SK-N-MC (cell line): ENCODE measurements at places on chromosomes 5 and 9.

DNA sequence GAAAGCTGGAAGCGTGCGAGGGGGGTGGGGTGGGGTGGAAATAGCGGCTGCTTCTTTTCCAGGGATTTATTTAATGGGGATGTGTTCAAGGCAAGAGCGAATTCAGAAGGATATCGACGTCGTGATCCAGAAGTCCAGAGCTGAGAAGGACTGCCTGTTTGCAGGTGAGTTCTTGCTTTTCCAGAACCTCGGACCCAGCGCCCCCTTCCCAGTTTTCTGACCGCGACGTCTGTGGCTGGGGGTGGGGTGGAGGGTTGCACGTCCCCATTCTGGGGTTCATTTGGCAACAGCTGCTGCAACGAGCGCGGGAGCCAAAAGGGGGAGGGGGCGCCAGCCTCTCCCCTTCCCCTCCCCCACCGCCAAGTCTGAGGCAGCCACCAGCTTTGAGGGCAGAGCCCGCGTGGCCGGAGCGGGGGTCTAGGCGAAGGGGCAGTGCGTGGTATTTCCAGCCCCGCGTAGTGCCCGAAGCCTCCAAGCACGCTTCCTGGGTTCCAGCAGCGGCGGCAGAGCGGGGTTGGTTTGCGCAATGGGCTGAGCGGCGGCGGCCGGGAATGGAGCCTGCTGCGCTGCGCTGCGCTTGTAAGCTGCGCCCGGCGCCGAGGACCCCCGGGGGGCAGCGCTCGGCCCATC lies 701 bp downstream of the PARP8 start:
- DNase-seq: no peak

DNA sequence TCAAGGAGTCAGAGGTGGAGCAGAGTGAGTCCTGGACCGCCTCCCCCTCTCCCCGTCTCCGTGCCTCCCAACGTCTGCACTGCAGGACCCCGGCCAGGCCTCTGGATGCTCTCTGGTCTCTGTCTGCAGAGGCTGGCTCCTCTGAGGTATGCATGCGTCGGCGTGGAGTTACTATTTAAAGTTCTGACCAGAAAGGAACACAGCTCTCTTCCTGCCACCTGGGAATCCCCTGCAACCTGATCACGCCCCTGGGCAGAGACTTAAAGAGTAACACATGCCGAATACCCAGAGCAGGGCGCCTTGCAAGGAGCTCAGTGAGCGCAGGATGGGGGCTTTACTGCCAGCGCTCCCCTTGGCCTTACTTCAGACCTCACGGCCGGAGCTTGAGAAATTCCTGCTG lies 16.0 kb downstream of the ANXA6 start:
- no peak for DNase-seq

GRCh38 chr5:171544913-171545765 lies 125.7 kb downstream of the FGF18 start:
- DNase-seq: no peak

- DNase-seq: no peak
These were observed 27.3 kb upstream of the PHYKPL start for GRCh38 chr5:178259623-178260536.

DNA sequence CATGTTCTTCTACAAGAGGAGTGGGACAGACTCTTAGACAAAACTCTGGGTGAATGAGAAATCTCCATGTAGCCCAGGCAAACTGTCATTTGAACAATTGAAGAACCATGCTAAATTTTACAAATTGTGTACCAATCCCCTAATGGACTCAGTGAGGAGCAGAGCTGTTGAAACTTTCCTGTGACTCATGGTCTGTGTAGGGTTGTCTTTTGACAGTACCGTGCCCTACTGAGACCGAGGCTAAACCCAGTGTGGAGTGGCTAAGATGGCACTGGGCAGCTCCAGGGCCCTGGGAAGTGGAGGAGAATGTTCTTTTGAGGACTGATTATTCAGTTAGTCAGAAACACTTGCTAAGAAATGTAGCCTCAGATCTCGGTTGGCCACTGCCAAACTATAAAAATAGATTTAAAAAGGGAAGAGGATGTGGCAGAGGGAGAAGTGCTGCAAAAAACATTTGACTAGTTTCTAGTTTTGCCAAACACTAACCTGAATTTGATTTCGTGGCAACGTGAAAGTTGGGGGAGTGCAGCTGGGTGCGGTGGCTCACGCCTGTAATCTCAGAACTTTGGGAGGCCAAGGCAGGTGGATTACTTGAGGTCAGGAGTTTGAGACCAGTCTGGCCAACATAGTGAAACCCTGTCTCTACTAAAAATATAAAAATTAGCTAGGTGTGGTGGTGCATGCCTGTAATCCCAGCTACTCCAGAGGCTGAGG lies 24.7 kb downstream of the POU4F3 start:
- DNase-seq: no peak

GRCh38 chr5:151086905-151087360 lies 6.1 kb upstream of the TNIP1 start:
- DNase-seq: no peak

DNA sequence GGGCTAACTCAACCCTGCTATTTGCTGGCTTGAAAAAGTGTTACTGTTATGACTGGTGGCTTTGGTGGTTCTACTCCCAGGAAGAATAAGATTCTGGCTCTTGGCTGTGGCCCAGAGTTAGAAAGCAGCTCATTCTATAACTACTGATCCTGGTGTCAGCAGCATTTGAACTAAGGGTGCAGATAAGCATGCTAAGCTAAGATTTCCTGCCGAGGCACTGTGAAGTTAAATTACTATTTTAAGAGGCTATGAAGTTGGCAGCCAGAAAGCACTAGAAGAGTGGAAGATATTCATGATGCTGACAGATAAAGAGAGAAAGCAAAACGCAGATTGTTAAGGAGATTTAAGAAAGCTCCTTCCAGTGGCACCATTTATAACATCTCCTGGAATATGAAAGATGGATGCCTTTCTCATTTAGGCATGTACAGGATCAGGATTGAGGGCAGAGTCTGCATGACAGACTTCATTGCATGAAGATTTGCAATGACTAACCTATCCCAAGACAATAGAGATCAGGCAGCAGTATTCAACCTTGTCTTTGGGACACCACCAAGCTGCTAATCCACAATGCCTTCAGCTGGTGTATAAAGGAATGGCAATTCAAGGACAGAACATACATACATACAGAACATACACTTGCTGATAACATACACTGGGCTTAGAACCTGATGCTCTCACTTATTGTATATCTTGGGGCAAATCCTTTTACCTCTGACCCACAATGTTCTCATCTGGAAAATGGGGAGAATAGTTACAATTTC lies 11.7 kb downstream of the BRINP1 start:
- DNase-seq: no peak

- no peak for DNase-seq
These were observed 111.7 kb upstream of the NUDT12 start for GRCh38 chr5:103674251-103674650.

- no peak for DNase-seq
These were observed 47.0 kb upstream of the SELENOP start for GRCh38 chr5:42858687-42859086.

DNA sequence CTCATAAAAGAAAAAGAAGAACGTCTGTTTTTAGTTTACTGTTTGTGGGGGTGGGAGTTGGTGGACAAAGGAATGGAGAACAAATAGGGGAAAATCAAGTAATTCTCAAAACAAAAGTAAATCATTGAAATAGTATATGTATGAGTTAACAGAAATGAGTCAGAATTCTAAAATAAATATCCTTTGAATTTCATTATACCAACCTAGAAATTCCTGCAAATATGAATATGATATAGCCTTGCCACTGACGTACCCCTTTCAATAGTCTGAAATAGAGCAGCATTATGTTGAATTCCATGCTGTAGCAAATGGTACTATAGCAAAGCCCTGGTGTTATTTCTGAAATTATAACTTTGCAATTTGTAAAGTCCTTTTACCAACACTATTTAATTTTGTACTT lies 29.6 kb upstream of the DTWD2 start:
- no peak for DNase-seq

GRCh38 chr9:136695435-136695895 lies 8.2 kb upstream of the AGPAT2 start:
- DNase-seq: no peak

DNA sequence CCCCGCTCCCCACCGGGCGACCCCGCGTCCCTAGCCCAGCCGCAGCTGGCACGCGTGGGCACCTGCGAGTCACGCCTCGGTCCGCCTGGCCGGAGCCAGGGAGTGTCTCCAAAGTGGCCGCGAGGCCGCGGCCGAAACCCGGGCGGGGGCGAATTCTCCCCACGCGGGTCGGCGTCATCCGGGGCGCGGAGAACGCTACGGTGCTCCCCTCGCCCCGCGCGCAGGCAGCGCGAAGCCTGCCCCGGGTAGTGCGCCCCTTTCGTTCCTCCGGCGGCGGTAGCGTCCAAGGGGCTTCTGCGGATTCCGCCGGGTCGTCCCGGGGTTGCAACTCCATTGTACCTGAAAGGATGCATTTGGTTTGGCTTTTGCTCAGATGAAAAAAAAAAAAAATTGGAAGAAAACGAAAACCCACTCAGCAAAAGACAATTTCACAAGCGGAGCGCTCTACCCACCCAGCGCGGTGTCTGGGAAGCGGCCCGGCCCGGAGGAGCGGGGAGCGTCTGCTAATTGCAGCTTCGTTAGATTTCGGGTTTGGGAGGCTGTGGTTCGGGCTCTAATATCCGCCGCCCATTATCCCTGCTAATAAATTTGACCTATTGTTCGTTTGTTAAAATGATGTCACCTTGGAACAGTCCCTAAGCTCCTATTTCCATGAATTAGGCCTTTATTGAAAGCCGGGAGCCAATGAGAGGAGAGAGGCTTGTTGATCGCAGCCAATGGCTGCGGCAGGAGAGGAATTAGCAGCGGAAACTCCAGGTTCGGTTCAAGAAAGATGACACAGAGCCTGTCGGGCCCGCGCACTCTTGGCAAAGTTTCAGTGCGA lies at the start of gene TLX3:
TLX3 (plus strand) TSS at position 796 of the 823 bp plus-strand sequence. CDS start 118 bp downstream, outside the sequence.
- DNase-seq: no peak

DNA sequence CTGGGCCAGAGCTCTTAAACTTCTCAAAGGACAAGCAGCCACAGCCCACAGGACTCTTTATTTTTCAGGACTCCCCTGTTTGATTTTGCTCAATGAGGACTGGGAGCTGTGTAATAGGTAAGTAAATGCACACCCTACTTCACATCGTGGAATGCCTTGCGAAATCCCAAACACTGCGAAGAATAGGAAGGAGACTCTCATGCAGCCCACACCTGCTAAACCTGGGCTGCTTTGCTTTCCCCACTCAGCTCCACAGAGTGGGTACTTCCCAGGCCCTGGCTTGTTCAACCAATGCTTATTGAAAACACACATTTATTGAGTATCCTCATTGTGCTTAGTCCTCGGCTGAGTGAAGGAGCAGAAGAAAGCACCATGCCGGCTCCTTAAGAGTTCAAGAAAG lies 103.3 kb upstream of the FSTL4 start:
- DNase-seq: no peak

DNA sequence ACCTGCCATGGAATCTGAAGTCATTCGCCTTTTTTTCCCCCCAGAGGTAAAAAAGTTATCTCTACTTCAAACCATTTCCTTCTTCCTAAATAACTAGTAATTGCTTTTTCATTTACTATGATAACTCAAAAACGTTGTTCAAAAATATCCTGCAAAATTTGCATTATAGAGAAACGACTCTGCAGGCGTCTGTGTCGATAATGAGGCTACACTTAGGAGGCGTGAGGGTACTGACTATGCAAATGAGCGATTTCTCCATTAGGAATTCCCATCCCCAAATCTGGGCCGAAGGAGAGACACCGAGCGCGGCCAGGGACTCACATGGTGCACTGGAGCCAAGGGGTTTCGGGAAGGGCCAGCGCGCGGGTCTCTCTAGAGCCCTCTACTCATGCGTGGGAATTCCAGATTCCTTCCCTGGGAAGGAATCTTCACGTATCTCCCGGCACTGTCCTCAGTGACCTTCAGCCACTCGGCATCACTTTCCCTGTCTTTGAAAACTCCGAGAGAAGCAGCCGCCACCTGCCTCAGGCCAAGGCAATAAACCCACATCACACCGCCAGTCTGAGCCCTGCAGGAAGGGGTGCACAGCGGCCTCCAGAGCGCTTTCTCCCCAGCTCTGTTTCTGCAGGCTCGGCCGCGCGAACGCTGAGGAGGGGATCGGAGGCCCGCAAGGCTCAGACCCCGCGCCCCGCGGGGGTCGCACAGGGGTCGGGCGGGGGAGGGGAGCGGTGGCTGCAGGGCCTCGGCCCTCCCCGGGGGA lies 718 bp upstream of the DENND4C start:
- DNase-seq: no peak

DNA sequence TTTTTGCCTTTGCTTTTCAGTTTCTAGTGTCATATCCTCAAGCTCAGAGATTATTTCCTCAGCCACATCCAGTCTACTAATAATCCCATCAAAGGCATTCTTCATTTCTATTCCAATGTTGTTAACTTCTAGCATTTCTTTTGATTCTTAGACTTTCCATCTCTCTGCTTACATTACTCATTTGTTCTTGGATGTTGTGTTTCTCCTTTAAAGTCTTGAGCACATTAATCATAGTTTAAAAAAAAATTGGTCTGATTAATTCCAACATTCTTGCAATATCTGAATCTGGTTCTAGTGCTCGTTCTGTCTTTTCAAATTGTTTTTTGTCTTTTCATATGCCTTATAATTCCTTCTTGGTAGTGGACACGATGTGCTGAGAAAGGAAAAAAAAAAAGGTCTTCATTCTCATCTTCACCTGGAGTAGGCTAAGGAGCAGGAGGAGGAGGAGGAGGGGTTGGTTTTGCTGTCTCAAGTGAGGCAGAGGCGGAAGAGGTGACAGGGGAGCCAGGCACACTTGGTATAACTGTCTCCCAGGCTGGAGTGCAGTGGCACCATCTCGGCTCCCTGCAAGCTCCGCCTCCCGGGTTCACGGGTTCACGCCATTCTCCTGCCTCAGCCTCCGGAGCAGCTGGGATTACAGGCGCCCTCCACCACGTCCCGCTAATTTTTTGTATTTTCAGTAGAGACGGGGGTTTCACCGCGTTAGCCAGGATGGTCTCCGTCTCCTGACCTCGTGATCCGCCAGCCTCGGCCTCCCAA lies 16.3 kb downstream of the PRXL2C start:
- DNase-seq: no peak

DNA sequence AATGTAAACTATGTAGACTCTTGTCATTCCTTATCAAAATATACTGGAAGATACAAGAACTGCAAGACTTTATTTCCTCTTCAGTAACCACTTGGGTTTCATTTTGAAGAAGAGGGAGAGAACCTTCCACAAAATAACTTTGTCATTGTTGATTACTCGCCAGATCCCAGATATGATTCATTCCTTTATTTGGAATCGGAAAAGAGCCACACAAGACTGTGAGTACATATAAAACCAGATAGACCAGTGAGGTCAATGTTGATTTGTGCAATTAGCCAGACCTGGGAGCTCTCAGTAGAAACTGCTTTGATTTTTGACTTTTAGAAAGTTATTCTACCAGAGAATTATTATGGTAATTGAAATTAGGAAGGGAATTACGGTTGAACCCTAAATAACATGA lies 146.1 kb downstream of the TMEM167A start:
- no peak for DNase-seq

- DNase-seq: no peak
These were observed 99.8 kb downstream of the TAF11L14 start for GRCh38 chr5:17734011-17734410.
